ENCODE measurements at places on chromosomes 2 and 18. TPM values are rescaled to one million over a fixed set of nuclear protein-coding genes. Genes with fewer than 3 reads are reported as not detected.
A peak's percentile ranks its signal among the peaks of the same experiment; 100 is the strongest.

DYNAP gene
- total RNA-seq, result not detected

DNA sequence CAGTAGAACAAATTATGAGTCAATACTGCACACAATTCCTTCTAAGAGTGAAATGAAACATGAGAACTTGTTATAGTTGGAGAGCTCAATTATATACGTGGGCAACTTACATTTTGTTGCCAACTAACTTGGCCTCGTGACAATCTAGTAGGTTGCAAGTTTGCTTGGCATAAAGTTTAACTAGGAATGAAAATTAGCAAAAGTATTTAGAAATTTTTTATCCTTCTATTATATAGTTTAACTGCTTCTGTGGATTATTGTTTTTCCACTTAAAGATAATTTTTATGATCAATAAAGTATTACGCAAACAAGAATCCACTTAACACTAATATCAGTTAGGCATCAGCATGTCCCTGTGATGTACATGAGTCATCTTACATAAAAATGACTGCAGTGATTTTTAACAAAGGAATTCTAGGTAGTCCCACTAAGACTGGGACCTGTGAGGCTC lies 41.1 kb downstream of the FAM124B start:
- H3K27ac ChIP-seq, result no peak overlapping the region
- H3K4me3 ChIP-seq, result no peak overlapping the region
- no peaks in the 10 kb centered on the region for H3K4me1 ChIP-seq

DNA sequence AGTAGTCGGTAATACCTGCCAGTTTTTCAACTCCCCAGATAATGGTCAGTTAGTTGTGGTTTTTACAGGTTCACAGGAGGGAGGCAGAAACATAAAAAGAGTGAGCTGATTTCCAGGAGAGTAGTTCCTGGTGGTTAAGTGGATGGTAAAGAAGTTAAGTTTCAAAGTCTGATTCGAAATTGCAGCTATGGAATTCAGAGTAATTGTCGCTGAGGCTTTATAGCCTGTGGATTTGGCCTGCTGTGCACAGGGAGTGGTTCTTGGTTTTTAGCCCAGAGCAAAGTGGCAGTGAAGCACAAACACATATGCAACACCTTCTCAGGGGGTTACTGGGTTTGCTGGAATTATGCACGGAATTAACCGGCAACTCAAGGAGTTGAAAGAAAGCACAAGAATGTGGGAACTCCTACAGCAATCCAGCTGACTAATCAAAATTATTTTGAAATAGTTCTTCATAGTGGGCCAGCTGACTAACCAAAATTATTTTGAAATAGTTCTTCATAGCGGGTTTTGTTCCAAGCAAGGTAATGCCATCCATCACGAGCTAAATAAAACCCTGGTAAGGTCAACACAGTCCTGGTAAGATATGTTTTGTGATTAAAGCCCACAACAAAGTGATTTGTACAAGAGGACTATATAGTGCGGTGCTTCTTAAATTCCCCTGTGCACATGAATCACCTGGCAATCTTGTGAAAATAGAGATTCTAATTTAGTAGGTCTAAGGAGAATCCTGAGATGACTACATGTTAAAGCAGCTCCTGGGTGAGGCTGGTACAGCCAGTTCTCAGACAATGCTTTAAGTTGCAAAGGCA lies 94.4 kb downstream of the SGPP2 start:
- H3K27ac ChIP-seq, result no peak overlapping the region
- no peaks in the 10 kb centered on the region for H3K4me1 ChIP-seq
- no peak overlapping the region for H3K4me3 ChIP-seq
- DNase-seq, result no peak

DNA sequence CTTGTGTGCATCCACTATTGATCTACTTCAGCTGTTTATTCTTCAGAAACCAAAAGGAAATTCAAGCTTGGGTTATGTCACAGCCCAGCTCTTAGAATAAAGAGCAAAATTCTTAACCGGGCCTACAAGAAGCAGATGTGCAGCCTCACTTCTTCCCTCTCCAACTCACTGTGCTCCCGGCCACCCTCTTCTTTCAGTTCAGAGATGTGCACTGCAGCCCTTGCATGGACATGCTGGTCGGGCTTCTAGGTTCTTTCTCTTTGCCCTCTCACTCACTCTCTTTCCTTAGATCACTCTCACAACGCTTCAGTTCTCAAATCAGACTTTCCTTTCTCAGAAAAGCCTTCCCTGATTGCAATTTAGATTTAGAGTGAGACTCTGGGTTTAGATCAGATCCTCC lies 104.1 kb downstream of the CHN1 start:
- H3K4me3 ChIP-seq, result peak overlapping the region; percentile 8
- H3K27ac ChIP-seq, result peak overlapping the region; percentile 47
- DNase-seq, result peak; percentile 10
- peaks cover 26% of the 10 kb centered on the region for H3K4me1 ChIP-seq
- H3K36me3 ChIP-seq, result no peaks in the 10 kb centered on the region

GRCh38 chr2:11899264-11899818 lies 152.9 kb downstream of the LPIN1 start:
- peaks cover 3% of the 10 kb centered on the region for H3K36me3 ChIP-seq
- no peak for DNase-seq
- H3K27ac ChIP-seq, result no peak overlapping the region
- no peak overlapping the region for H3K4me3 ChIP-seq
- no peaks in the 10 kb centered on the region for H3K4me1 ChIP-seq

DNA sequence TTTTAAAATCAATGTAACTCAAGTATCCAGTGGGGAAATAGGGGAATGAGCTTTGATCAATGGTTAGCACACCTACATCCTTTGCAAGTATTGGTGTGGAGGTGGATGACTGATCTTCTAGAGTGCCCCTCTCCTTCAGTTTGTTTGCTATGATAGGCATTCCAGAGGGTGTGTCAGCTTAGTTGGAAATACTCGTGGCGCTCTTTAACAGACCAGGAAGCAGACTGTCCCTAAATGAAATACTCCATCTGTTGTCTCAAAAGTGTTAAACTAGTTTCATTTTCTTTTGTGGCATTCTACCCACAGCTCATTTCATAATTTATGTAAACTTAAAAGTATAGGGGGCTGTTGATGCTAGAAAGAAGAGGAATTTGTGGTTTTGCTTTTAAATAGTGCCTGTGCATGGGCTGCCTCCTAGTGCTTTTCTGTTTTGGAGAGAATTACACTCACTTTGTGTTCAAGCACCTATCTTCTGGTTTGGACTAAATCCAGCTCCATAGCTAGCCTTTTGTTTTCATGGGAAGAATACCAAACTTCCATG lies 66.2 kb downstream of the STAT1 start:
- peaks cover 21% of the 10 kb centered on the region for H3K4me1 ChIP-seq
- no peaks in the 10 kb centered on the region for H3K27me3 ChIP-seq
- no peak overlapping the region for H3K4me3 ChIP-seq
- no peak for DNase-seq
- peak overlapping the region; percentile 83 for H3K27ac ChIP-seq

DNA sequence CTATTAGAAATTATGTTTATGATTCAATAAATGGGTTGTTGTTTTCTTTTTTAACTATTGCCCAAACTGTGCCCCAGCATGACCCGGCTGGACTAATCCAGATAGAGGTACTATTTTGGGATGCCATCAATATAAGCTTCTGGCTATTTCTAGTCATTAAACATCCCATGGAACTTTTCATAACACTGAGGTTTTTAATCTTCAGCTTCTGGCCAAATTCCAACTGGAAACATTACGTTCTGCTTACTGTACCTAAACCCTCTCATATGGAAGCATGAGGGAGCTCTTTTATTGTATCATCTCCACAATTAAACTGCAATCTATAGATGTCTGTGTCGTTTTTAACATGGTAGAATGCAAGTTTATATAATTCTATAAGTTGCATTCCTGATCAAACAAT lies 674.7 kb downstream of the ARHGAP15 start:
- no peaks in the 10 kb centered on the region for H3K36me3 ChIP-seq
- H3K4me1 ChIP-seq, result peaks cover 8% of the 10 kb centered on the region
- H3K27ac ChIP-seq, result no peak overlapping the region
- no peak overlapping the region for H3K4me3 ChIP-seq

DNA sequence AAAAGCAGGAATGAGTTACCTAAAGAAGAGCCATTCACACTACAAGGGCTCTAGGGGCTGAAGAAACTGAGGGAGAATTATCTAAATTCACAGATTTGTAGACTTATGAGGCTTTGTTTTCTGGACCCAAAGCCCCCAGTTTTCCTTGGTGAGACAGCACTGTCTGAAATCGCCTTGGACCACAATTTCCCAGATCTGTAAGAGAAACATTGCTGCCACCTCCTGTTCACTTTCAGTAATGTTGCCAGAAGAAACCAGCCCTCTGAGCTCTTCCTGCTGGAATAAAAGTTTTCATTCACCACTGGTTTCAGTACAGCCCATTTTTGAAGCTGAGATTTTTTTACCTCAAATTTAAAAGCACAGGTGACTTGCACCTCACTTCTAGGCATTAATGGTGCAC lies 169.2 kb downstream of the CDH20 start:
- H3K27ac ChIP-seq, result no peak overlapping the region
- H3K36me3 ChIP-seq, result no peaks in the 10 kb centered on the region
- peaks cover 13% of the 10 kb centered on the region for H3K27me3 ChIP-seq
- DNase-seq, result peak; percentile 1
- no peaks in the 10 kb centered on the region for H3K4me1 ChIP-seq

- H3K4me3 ChIP-seq, result no peak overlapping the region
- no peak overlapping the region for H3K27ac ChIP-seq
- no peak for DNase-seq
- H3K27me3 ChIP-seq, result no peaks in the 10 kb centered on the region
- H3K36me3 ChIP-seq, result no peaks in the 10 kb centered on the region
Measured at GRCh38 chr18:41263956-41264355, 691.1 kb upstream of the PIK3C3 start.

Measured in activated naive CD8-positive, alpha-beta T cell treated with anti-CD3 and anti-CD28 coated beads for 36 hours (primary cell).